Upper lobe of right lung (tissue), 1 donor: ENCODE measurements at places on chromosomes 4 and X.

DNA sequence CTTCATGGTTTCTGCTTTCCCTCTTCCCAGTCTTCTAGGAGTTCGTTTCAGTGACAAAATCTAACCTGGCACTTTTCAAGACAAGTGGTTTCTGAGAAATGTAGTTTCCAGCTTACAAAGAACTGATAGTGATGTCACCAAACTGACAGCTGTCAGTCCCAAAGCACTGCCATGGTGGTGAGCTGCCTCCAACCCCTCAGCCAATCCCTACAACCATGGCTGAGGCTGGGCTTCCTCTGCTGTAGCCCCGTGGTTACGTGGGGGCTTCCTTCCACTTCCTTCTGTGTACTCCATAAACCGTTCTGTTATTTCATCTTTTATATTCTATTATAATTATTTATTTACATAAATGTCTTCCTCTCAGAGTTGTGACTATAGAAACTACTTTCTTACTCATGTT lies 198.6 kb upstream of the AGA start:
- H3K27ac ChIP-seq = no peak overlapping the region
- H3K36me3 ChIP-seq = no peaks in the 10 kb centered on the region
- DNase-seq = no peak
- no peak overlapping the region for H3K4me3 ChIP-seq
- no peaks in the 10 kb centered on the region for H3K27me3 ChIP-seq

- H3K36me3 ChIP-seq = peaks cover 61% of the 10 kb centered on the region
- no peak overlapping the region for H3K27ac ChIP-seq
- peaks cover 25% of the 10 kb centered on the region for H3K4me1 ChIP-seq
Observed at GRCh38 chr4:87120010-87120409, 100.4 kb downstream of the KLHL8 start.

DNA sequence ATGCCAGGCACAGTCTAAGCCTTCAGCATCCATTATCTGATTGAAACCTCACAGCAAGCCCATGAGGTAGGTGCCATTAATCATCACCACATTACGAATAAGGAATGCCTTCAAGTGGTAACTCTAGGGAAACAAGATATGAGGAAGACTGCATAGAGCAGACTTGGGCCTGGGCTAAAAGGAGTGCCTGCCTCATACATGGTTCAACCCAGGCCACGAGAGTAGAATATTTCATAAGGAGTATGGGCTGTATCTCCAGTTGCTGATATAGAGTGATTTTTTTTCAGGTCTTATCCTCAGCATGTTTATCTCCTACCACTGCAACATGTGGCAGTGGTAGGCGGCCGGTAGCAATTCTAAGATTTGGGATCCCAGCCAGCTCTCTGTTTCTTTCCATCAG lies 51.7 kb downstream of the ATP11C start:
- no peak for DNase-seq
- H3K27ac ChIP-seq = no peak overlapping the region
- H3K4me3 ChIP-seq = no peak overlapping the region
- no peaks in the 10 kb centered on the region for H3K4me1 ChIP-seq

DNA sequence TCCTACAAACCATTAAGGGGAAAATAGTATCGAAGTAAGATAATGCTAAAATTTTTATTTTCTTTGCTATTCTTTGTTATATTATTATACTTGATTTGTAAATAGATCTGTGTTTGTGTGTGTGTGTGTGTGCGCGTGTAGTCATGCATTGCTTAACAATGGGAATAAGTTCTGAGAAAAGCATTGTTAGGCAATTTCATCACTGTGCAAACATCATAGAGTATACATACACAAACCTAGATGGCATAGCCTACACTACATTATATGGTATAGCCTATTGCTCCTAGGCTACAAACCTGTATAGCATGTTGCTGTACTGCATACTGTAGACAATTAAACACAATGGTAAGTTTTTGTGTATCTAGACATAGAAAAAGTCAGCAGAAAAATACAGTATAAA lies 17.1 kb downstream of the MTTP start:
- H3K27ac ChIP-seq = no peak overlapping the region
- H3K27me3 ChIP-seq = no peaks in the 10 kb centered on the region
- H3K4me3 ChIP-seq = no peak overlapping the region
- DNase-seq = no peak
- no peaks in the 10 kb centered on the region for H3K36me3 ChIP-seq
- no peaks in the 10 kb centered on the region for H3K4me1 ChIP-seq

- DNase-seq = no peak
- no peaks in the 10 kb centered on the region for H3K36me3 ChIP-seq
- no peaks in the 10 kb centered on the region for H3K4me1 ChIP-seq
- no peak overlapping the region for H3K27ac ChIP-seq
Observed at GRCh38 chr4:65617416-65617815, 52.9 kb downstream of the EPHA5 start.

DNA sequence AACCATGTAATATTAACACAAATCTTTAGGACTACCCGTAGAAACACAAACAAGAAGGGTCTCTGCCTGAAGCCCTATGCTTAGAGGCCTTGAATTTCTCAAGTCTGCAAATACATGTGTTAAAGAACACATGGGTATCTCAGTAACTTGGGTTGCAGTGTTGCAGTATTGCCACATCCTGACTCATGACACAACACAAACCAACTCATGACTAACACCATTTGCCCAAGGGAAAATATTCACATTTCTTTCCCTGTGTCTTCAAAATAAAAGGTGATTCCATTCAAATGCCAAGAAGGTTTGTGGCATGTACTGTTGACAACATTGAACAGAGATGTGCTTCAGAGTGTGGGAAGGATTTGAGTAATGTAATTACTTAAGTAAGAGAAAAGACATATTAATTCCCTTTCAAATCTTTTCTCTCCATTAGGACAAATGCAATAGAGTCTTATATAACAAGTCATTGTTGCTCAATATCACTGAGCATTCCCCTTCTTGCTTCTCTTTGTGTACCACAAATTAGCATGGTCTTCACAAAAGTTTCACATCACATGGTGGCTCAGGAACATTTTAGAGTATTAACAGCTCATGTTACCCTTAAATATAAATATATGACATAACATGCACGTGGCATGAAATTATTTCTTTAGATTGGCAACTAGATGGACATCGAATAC lies 487.1 kb downstream of the STPG2 start:
- H3K4me3 ChIP-seq = no peak overlapping the region
- H3K27ac ChIP-seq = no peak overlapping the region
- H3K4me1 ChIP-seq = no peaks in the 10 kb centered on the region

DNA sequence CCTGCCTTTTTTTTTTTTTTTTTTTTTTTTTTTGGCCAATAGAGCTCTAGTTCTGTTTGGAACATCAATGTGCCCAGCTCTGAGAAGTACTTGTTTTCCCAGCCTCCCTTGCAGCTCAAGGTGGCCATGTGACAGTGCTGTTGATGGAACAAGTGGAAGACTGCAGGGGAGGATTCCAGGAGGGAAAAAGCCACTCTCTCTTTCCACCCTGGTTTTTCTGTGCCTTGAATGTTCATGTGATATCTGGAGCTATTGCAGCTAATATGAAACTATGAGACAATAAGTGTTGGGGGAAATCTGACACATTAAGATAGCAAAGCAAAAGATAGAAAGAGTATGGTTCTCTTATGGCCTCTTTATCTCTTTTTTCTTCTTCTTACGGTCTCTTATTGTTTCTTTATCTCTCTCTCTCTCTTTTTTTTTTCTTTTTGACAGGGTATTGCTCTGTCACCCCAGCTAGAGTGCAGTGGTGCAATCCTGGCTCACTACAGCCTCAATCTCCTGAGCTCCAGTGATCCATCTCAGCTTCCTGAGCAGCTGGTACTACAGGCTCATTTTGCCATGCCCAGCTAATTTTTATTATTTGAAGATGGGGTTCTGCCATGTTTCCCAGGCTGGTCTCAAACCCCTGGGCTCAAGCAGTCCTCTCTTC lies 192.0 kb upstream of the LNX1 start:
- no peaks in the 10 kb centered on the region for H3K4me1 ChIP-seq
- DNase-seq = no peak
- H3K27me3 ChIP-seq = no peaks in the 10 kb centered on the region

GRCh38 chr4:87150498-87151261 lies 69.7 kb downstream of the KLHL8 start:
- H3K4me3 ChIP-seq = no peak overlapping the region
- no peak overlapping the region for H3K27ac ChIP-seq
- H3K27me3 ChIP-seq = no peaks in the 10 kb centered on the region

DNA sequence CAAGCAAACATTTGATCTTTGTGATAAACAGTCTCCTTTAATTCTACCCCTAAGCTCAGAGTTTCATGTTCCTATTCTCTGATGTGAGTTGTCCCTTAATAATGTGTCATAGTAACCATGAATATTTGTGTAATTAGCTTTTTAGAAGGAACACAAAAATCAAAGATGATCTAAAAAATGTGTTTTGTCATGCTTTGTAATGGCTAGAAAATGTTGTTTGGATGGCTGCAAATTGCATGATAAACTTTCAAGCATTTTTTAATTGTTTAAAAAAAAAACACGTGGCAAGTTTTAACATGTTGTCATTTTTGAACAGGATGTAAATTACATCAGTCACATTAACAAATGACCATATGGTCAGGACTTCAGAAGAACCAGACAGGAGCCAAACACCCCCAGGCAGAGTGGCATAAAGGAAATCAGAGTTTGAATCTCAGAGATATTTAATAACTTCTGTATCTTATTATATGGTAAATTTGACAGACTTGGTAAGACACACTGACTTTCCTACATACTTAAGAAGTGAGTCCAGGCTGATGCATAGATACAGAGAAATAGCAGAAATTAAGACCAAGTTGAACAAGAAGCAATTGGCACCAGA lies 223.9 kb upstream of the VEGFC start:
- no peaks in the 10 kb centered on the region for H3K36me3 ChIP-seq
- no peak overlapping the region for H3K27ac ChIP-seq
- H3K27me3 ChIP-seq = no peaks in the 10 kb centered on the region
- H3K4me1 ChIP-seq = no peaks in the 10 kb centered on the region

DNA sequence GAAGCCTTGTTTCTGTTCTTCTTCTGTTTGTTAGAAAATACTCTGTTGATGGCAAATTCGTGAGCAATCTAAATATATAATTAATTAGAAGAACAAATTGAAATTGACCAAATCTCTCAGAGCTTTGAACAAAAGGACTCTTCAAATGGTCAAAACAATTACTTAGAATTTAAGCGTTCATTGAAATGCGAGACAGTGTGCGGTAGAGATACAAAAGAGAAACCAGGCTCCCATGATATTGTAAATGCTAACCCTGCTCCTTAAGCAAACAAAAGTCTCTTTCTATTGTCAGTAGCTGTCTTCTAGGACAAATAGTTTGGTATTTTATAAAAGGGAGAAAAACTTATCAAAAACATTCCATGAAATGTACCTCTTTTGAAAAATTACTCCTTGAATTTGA lies 453.4 kb upstream of the MAGEB2 start:
- no peaks in the 10 kb centered on the region for H3K4me1 ChIP-seq
- H3K36me3 ChIP-seq = no peaks in the 10 kb centered on the region
- DNase-seq = no peak
- H3K27ac ChIP-seq = no peak overlapping the region
- no peaks in the 10 kb centered on the region for H3K27me3 ChIP-seq
- no peak overlapping the region for H3K4me3 ChIP-seq

DNA sequence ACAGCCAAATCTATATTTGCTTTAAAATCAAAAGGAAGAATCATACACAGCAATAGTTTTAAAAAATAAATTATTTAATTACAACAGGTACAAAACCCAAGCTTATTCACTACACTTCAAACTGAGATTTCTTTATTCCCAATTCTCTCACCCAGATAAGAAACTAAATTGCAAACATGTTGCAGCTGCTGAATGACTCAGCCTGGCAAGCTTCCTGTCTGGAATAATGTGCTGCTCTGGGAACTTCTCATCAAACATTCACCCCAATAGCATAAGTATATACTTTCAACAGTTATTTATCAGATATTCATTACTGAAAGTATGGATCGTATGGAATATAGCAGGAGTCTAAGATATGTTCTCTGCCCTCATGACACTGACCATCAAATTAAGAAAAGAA lies 43.0 kb upstream of the GABRA2 start:
- no peak overlapping the region for H3K27ac ChIP-seq
- H3K36me3 ChIP-seq = no peaks in the 10 kb centered on the region
- H3K27me3 ChIP-seq = no peaks in the 10 kb centered on the region

- DNase-seq = no peak
- H3K4me1 ChIP-seq = no peaks in the 10 kb centered on the region
- no peaks in the 10 kb centered on the region for H3K27me3 ChIP-seq
Observed at GRCh38 chr4:14022456-14022855, 394.9 kb upstream of the BOD1L1 start.
